PC-3 (cell line): ENCODE measurements at places on chromosomes 2 and 18. TPM values are rescaled to one million over a fixed set of nuclear protein-coding genes. Genes with fewer than 3 reads are reported as not detected.

SLC8A1 gene
- 1.3 and 1.6 TPM in 2 replicates for total RNA-seq

GRCh38 chr2:175147186-175147585 is 20.8 kb downstream of the ATF2 start:
- peak; percentile 35 for DNase-seq

SERPINB12 gene
- not detected in 2 replicates for total RNA-seq

DNA sequence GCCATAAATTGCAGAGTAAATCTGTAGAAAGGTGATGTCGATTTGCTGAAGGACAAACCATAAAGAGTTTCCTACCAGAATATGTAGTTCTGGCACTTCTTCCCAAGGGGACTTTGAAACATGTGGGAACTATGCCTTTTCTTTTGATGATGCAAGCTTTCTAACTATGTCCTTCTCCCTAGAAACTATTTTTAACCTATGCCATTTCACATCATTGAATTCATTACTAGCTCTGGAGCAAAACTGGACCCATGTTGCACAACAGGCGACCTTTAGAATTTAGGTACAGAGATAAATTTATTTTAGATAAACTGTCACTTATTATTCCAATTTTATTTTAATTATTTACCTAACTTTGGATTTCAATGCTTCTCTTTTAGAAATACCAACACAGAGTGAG is 186.5 kb downstream of the CCDC102B start:
- DNase-seq = no peak
